Left cardiac atrium (tissue), 4 donors: ENCODE measurements at places on chromosomes 2 and 18. TPM values are rescaled to one million over a fixed set of nuclear protein-coding genes. Genes with fewer than 3 reads are reported as not detected.

SMAD4 gene
- 77.1 TPM for total RNA-seq

DNA sequence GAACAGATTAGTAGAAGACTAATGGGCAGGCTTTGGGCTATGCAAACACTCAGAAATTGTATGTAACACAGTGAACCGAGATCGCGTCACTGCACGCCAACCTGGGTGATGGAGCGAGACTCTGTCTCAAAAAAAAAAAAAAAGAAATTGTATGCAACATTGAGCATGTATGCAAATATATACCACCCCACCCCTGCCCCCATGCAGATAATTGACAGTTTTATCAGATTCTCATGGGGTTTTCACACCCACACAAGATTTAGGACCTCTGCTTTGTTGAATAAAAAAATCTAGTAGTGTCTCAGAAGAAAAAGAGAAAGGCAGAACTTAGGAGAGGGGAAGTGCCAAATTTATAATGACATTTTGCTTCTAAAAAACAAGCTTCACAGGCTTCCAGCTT, 131.6 kb upstream of the FN1 start:
- DNase-seq, result no peak

GRCh38 chr2:143415571-143415970, 286.4 kb downstream of the ARHGAP15 start:
- no peak for DNase-seq

DNA sequence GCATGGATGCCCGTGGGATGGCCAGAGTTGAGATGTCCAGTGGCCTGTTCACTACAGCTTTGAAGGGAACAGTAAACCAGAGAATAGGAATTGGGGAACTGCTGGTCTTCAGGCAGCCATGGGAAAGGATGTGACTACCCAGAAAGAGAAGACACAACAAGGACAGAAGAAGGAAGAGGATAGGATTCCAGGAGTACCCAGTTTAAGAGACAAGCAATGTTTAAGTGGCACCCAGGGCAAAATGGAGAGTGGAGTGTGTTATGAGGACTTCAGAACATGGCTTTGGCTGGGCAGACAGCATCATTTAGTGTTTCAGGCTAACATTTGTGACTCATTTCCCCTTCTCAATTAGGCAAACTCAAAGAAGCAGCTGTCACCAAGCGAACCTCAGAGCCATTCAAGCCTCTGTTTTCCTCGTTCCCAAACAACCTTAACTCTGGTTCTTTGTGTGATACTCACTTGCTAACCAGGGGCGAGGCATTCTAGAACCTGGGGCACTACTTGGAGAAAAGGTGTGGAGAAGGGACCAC, 4.0 kb upstream of the FAM124B start:
- DNase-seq, result no peak
